Neural progenitor cell (in vitro differentiated cells): ENCODE measurements at places on chromosomes 5 and 9. TPM values are rescaled to one million over a fixed set of nuclear protein-coding genes. Genes with fewer than 3 reads are reported as not detected.

The FNIP1 gene
- total RNA-seq, result 26.0 and 44.4 TPM in 2 replicates

The ARHGEF37 gene
- 0.99 and 1.7 TPM in 2 replicates for total RNA-seq

The ANKRA2 gene
- 32.7 and 64.3 TPM in 2 replicates for total RNA-seq

The GLDC gene
- 81.6 and 100 TPM in 2 replicates for total RNA-seq

The PKN3 gene
- total RNA-seq, result 4.4 and 16.1 TPM in 2 replicates

- peak; percentile 14 for DNase-seq
These were observed 826.8 kb downstream of the EFNA5 start for GRCh38 chr5:106843812-106844416.

GRCh38 chr9:38084556-38084880 lies 15.5 kb upstream of the SHB start:
- peak; percentile 72 for DNase-seq

DNA sequence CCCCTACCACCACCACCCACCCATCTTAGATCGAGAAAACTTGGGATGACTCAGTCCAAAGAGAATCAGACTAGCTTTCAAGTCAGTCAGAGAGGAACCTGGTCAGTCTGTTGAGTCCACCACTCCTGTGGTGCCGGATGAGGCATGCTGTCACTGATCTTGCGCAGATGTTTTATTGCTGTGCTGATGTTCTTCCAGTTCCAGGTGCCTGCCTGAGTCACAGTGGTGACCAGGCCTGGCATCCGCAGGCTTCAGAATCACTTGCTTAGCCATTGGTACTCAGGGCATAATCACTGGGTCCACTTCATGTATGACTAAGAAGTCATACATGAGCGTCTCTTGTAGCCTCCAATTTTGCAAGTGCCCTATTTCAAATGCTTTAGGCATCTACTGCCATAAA lies 114.1 kb downstream of the MUSK start:
- DNase-seq, result no peak

DNA sequence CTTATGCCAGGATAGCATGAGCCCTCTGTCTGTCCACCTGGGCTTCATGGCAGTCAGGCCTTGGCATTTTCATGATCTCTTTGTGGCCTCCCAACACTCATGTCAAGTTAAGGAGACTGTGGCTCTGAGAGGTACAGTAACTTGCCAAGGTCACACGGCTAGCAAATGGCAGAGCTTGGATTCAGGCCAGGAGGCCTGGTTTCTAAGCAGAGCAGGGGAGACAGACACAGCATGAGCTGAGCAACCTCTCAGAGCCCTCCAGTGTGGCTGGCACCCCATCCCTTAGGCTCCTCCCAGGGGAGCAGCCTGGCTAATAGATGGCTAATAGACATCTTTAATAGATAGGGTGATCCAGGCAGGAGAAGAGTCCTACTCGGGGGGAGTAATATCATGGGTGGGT lies 4.1 kb downstream of the SYNPO start:
- no peak for DNase-seq

DNA sequence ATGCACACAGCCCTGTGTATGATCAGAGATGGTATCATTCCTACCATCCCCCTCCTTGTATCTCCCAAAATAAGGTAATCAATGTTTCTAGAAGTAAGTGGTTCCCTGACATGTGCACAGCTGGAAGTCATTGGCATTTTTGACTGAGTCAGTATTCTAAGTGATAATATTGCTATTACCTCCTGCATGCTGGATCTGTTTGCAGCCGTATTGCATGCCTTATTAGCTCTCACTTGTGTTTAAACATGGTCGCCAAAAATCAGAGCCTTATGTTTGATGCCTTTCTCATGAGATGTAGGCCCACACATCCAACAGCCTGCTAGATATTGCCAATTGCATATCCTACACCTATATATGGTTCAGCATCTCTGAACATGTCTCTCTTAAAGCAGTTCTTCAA lies 254.3 kb downstream of the CDH12 start:
- no peak for DNase-seq

DNA sequence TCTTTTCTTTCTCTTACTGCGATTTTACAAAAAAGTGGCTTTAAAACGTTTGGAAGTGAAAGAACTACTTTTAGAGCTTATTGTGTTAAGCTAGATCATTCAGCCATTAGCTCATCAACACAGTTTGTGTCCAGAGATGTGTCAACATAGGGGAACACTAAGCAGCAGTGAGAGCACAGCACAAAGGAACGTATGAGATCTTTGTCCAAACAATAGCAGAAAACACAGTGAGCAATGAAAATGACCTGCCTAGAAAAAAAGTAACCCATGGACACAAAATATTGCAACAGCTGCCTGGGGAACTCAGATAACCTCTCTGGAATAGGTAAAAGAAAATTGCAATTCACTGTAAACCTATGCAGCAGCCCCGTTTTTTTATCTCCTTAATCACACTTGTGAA lies 372.5 kb downstream of the ARHGEF28 start:
- no peak for DNase-seq

GRCh38 chr5:149939546-149939945 lies 5.0 kb downstream of the PDE6A start:
- DNase-seq, result no peak

- peak; percentile 56 for DNase-seq
These were observed 726.1 kb upstream of the ADAMTS16 start for GRCh38 chr5:4413996-4414395.

- no peak for DNase-seq
These were observed 802.2 kb downstream of the CDH12 start for GRCh38 chr5:22050931-22051330.

GRCh38 chr5:102922799-102923477 lies 167.8 kb downstream of the PAM start:
- no peak for DNase-seq
